Activated CD8-positive, alpha-beta memory T cell treated with anti-CD3 and anti-CD28 coated beads for 1 hour (primary cell): ENCODE measurements at places on chromosomes 7 and 10.

- DNase-seq, result no peak
These were observed 73.2 kb downstream of the GRID1 start for GRCh38 chr10:86293396-86293791.

DNA sequence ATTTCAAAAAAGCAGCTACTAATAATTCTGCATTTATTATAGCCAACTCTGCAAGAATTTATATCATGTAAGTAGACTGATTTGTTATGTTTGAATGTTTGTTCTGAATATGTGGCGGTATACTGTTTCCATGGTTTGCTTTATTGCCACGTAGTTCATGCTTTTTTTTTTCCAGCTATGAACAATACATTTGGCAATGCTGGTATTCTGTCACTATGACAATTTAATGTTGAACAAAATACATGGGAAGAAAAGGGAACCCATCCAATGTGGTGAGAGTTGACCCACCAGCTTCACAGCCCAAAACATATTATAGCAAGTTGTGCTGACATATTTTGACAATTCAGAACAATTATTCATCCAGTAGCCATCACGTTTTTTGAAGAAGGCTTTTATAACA is 145.6 kb downstream of the CCDC71L start:
- no peak for DNase-seq

DNA sequence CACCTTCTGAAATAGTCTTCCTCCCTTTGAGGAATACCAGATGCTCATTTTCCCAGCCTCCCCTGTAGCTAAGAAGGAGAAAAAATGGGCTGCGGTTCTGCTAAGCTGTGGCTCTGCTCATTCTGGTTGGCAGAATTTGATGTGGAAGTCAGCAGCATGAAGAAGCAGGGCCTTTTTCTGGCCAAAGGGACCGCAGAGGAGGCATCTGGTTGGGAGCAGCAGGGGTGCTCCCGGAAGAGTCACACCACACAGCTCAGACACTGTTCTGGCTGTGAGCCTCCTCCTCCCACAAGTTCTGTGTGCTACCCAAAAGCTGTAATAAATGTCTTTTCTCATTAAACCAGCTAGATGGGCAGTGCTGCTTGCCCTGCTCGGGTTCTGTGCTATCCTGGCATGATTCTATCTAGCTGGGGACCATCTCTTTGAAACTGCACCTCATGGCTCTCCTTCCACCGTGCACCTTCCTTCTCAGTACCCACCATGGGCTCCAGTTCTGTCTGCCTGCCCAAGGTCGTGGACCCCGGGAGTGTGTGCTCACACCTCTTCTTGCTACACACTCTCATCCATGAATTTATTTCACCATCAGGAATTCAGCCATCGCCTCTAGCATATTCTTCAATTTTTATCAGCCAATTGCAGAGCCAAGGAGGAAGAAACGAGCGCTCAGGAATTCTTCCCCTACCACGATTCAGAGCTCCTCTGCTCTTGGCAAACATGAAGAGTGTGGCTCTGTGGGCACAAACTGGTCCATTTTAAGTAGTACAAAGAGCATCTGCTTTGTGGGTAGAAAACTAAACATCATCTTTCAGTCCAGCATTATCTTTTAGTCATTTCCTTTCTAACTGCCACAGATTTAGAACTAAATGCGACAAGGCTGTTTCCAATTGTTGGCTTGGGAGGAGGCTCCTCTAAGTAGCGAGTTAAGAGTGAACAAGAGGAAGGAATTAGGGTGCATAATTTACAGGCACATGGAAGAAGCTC is 76.9 kb downstream of the FAM171A1 start:
- DNase-seq, result no peak

- DNase-seq, result no peak
These were observed 27.7 kb upstream of the INSIG1 start for GRCh38 chr7:155269766-155270585.

DNA sequence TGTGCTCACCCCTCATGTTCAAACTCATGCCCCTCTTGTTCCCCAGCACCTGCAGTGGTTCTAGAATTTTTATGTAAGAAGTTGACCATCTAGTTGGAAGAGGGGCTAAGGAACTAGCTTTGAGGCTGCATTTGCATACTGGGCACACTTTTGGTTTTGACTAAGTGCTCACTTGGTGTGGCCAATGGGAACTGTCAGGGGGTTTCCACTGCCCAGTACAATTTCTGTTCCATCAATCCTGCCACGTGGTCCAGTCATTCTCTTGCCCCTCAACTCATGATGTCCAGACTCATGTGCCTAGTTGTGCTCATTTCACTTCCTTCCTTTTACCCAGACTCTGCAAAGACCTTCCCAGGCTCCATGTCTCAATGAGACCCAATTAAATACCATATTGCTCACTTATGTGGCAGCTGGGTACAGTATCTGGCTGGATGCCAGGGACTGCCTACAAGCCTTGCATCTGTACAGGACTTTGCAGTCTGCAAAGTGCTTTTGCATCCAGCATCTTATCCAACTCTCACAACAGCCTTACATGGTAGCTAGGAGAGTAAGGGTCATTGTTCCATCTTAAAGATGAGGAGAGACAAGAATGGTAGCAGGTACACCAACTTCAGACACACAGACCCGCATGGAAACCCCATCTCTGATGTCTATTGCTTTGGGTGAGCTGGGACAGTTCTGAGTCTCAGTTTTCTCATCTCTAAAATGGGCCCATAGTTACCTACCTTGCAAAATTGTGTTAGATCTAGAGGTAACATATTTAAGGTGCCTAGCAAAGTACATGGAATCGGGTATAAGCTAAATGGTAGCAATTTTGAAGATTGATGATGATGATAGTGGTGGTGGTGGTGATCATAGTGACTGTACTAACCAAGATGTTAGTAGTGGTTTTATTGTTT is 30.1 kb upstream of the KCNMA1 start:
- DNase-seq, result no peak

- DNase-seq, result no peak
These were observed 127.6 kb downstream of the WDR11 start for GRCh38 chr10:120978589-120979252.

DNA sequence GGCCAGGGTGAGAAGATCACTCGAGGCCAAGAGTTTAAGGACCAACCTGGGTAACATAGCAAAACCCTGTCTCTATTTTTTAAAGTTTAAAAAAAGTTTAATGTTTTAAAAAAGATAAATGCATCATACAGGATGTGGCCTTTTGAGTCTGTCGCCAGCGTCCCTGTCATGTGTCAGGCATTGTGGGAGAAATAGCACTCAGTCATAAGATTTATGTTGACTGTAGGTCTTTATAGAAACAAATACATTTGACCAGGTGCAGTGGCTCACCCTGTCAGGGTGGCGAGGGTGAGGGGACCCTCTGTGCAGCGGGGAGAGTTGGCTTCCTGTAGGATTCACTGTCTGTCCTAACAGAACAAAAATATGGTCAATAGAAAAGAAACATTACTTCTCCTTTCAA is 63.5 kb upstream of the SH2B2 start:
- DNase-seq, result no peak

GRCh38 chr7:99730238-99730810 is 4.7 kb downstream of the CYP3A7 start:
- DNase-seq, result no peak

- no peak for DNase-seq
These were observed 60.4 kb downstream of the ADD3 start for GRCh38 chr10:110067960-110068770.

DNA sequence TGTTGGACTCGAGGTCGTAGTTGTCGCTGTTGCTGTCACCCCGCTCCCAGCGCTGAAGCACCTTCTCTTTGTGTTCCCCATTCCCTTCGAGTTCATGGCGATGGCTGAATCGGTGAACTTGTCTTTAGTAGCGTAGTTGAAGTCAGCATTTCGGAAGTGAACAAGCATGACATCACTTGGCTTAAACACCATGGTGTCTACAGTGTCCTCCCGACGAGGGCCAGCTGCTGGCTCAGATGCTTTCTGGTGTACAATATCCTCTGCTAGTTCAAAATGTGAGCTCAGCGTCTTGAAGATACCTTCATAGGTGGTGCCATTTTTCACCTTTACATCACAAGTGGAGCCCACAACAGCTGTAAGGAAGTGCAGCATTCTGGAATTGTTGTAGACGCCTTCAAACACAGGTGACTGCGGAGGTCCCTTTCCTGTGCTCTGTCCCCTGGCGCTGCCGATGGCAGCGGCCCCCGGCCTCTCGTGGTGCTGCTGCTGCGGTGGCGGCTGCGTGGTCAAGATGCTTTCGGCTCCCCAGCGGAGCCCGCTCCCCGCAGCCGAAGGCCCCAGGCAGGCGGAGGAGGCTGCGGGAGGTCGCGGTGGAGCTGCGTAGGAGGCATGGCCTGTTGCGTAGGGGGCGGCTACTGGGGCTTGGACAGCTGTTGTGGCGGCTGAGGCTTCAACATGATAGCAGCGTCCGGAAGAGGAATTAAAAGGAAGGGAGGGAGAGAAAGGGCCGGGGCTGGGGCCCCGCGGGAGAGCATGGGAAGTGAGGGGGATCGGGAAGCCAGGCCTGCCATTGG is 59.3 kb downstream of the ANKMY2 start:
- DNase-seq, result no peak

GRCh38 chr10:103638948-103639347 is 145.4 kb downstream of the NEURL1 start:
- no peak for DNase-seq

DNA sequence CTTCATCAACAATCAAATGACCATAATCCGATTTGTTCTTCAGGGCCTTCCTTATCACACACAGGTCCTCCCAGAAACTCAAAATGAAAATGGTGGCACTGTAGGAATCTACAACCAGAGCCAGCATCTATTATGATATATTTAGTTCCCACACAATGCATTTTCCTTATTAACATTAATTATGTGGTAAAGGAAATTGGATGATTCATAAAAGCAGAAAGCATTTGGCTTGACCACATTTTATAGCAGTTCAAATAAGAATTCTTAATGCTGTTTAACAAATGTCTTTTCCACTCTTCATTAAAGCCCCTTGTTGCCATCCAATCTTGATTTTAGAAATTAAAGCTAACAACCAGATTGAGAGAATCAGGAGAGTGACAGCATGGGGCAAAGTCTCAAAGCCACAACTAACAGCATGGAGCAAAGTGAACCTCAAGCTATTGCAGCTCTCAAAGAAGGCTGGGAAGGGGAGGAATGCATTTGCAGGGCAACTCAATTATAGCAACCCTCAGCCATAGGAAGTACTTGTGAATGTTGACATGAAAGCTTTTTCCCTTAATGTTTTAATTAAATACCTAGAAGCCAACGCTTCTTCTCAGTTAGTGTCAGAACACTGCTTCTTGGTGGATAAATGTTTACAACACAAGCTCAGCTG is 549.1 kb downstream of the NXPH1 start:
- no peak for DNase-seq

DNA sequence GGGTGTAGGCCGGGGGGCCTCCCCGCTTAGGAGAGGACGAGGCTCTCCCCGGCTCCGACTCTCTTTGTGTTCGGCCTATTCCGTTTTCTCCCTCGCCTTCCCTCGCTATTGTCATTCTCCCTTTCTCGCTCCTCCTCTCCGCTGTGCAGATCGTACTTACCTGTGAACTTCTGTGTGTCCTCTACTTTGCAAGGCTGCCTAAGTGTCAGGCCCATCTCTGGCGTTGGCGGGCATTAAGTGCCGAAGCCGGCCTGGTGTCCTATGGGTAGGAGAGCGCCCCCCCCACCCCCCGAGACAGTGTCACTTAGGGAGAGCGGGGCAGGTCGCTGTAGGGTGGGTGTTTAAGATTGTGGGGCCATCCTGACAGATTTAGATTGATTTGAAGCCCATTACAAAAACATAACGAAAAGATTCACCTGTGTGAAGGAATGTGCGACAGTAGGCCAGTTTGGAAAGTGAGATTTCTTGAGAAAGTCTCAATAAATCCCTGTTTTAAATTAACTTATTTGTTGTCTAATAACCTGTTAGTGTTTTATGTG is 579 bp downstream of the RBM33 start:
- peak; percentile 8 for DNase-seq

DNA sequence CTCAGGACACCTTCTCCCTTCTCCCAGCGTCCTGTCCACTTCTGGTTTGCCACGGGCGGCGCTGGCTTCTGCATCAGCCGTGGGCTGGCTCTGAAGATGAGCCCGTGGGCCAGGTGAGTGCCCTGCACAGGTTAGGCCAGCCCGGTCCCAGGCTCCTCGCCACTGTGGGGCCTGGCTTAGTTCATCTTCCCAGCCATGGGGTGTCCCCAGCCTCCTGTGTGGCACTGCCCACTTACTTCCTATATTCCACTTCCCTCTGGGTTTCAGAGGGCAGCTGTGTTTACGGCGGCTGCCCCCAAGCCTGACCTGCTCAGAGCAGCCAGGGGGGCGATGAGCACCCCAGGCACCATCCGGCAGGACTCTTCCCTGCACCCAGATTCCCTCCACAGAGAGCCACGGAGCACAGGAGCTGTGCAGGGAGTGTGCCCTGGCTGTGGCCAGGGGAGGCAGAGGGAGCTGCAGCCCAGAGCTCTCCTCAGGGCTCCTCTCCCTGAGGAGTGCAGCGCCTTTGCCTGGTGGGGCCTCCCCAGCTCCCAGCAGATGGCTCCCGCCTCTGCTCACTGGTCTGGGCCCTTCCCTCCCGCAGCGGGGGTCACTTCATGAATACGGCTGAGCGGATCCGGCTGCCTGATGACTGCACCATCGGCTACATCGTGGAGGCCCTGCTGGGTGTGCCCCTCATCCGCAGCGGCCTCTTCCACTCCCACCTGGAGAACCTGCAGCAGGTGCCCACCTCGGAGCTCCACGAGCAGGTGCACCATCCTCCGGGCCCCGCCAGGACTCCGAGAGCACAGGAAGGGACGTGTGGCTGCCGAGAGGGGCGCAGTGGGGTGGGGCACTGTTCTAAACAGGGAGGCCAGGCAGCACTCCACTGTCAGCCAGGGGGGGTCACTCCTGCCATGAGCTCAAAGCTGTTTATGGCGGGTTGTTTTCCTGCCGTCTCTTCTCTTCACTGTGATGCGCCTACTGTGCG is 6.4 kb downstream of the LFNG start:
- DNase-seq, result no peak

DNA sequence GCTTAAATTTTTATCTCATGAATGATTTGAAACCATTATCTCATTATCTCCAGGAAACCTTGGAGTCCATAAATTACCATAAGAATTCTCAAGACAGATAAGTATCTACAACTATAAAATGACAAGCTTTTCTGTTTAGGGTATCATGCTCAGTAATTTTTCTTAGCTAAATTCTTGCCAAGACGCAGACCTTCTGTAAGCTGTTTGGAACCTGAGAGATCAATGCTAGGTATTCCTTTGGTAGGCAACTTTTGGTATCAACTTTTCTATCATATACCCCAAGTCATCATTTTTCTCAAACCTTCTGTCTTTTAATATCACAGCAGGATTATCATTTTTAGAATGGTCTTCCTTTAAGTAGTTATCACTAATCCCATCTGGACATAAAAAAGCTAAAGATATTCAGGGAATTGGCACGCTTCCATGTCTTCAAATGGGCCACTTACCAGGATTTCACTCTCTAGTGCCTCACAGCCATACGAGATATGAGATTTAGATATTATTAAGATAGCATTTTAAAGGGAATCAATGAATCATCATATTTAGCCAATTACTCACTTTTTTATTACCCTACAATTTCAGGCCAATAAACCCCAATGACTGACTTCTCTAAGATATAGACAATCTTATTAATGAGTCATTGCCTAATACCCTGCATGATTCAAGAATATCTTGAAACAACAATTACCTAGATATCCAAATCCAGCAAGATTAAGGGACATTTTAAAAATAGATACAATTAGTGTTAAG is 544.1 kb downstream of the HTR7 start:
- no peak for DNase-seq
